ENCODE measurements at places on chromosomes 2 and 18. TPM values are rescaled to one million over a fixed set of nuclear protein-coding genes. Genes with fewer than 3 reads are reported as not detected.

Gene SULT1C4
- total RNA-seq, result 5.8 TPM

Gene PGAP1
- total RNA-seq, result 27.9 TPM

Gene UGT1A8
- 2.5 TPM for total RNA-seq

Gene PUM2
- total RNA-seq, result 72.9 TPM

Gene KCNG2
- 2.3 TPM for total RNA-seq

Gene ACKR3
- total RNA-seq, result 21.9 TPM

Gene ANKRD62
- not detected for total RNA-seq

Gene TSPYL6
- not detected for total RNA-seq

Gene PLA2R1
- 32.8 TPM for total RNA-seq

Gene SYT4
- 0.94 TPM for total RNA-seq

- H3K4me1 ChIP-seq, result no peaks in the 10 kb centered on the region
- H3K27ac ChIP-seq, result no peak overlapping the region
- no peaks in the 10 kb centered on the region for H3K36me3 ChIP-seq
These were observed 484.8 kb upstream of the ID2 start for GRCh38 chr2:8197101-8197500.

GRCh38 chr18:27136208-27136535, 48.9 kb downstream of the CHST9 start:
- H3K27ac ChIP-seq, result no peak overlapping the region
- no peak overlapping the region for H3K4me3 ChIP-seq
- H3K36me3 ChIP-seq, result no peaks in the 10 kb centered on the region
- no peaks in the 10 kb centered on the region for H3K27me3 ChIP-seq
- DNase-seq, result no peak
- no peaks in the 10 kb centered on the region for H3K4me1 ChIP-seq

- H3K27ac ChIP-seq, result no peak overlapping the region
- no peaks in the 10 kb centered on the region for H3K4me1 ChIP-seq
- no peak for DNase-seq
- H3K27me3 ChIP-seq, result no peaks in the 10 kb centered on the region
- H3K36me3 ChIP-seq, result no peaks in the 10 kb centered on the region
These were observed 30.3 kb upstream of the SEC11C start for GRCh38 chr18:59109375-59109774.

GRCh38 chr2:240111253-240111652, 24.9 kb downstream of the COPS9 start:
- no peaks in the 10 kb centered on the region for H3K27me3 ChIP-seq
- no peak for DNase-seq
- H3K4me1 ChIP-seq, result no peaks in the 10 kb centered on the region
- H3K27ac ChIP-seq, result no peak overlapping the region
- H3K4me3 ChIP-seq, result no peak overlapping the region

DNA sequence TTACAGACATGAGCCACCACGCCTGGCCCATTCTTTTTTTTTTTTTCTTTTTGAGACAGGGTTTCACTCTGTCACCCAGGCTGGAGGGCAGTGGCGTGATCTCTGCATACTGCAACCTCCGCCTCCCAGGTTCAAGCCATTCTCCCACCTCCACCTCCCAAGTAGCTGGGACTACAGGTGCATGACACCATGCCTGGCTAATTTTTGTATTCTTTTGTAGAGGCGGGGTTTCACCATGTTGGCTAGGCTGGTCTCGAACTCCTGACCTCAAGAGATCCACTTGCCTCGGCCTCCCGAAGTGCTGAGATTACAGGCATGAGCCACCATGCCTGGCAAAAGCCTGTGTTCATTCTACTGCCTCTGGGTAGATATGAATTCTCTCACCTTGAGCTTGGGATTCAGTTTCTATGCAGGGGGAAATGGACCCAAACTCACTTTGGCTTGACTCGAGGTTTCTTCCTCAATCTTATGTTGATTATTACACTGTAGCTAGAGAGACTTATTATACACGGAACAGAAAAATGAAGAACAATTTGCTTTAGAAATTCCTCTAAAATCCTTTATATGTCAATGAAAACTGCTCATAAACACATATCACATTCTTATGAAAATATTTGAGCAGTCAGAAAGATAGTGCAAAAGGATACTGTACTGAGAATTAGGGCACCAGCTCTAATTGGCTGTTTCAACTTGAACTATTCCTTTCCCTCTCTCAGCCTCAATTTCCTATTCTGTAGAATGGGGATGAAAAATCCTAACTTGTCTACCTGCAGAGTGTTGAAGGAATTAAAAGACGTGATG, 252.3 kb downstream of the MYCN start:
- H3K36me3 ChIP-seq, result no peaks in the 10 kb centered on the region
- H3K27ac ChIP-seq, result no peak overlapping the region
- no peaks in the 10 kb centered on the region for H3K4me1 ChIP-seq
- H3K27me3 ChIP-seq, result no peaks in the 10 kb centered on the region
- no peak overlapping the region for H3K4me3 ChIP-seq

- no peak overlapping the region for H3K27ac ChIP-seq
- DNase-seq, result no peak
- no peaks in the 10 kb centered on the region for H3K27me3 ChIP-seq
- no peak overlapping the region for H3K4me3 ChIP-seq
These were observed 17.6 kb upstream of the EPHA4 start for GRCh38 chr2:221589696-221590095.

GRCh38 chr2:201261471-201261870, 1.1 kb downstream of the CASP8 start:
- no peaks in the 10 kb centered on the region for H3K27me3 ChIP-seq
- H3K27ac ChIP-seq, result peak overlapping the region; percentile 96
- H3K4me1 ChIP-seq, result peaks cover 16% of the 10 kb centered on the region
- peak; percentile 65 for DNase-seq
- peak overlapping the region; percentile 42 for H3K4me3 ChIP-seq

DNA sequence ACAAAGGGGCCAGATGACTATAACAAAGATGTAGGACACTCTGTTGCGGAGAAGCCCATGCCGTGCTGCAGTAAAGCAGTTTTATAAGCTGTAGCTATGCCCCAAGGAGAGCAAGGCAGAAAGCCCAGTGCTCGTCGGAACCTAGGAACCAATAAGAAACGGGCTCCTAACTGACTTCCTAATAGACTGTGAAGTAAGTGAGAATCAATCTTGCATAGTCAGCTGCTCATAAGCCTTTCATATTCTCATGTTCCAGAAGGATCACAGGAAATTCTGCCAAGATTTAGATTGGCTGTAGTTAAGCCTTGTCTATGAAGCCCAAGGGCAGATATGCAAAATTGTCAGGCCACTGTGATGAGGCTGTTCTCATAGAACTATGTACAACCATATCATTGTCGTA, 98.4 kb downstream of the RTTN start:
- DNase-seq, result no peak
- H3K27ac ChIP-seq, result no peak overlapping the region
- H3K4me3 ChIP-seq, result no peak overlapping the region

- H3K27ac ChIP-seq, result no peak overlapping the region
- no peaks in the 10 kb centered on the region for H3K27me3 ChIP-seq
- H3K4me3 ChIP-seq, result no peak overlapping the region
- H3K4me1 ChIP-seq, result no peaks in the 10 kb centered on the region
- no peaks in the 10 kb centered on the region for H3K36me3 ChIP-seq
These were observed 81.0 kb upstream of the NDUFV2 start for GRCh38 chr18:9021458-9021857.

DNA sequence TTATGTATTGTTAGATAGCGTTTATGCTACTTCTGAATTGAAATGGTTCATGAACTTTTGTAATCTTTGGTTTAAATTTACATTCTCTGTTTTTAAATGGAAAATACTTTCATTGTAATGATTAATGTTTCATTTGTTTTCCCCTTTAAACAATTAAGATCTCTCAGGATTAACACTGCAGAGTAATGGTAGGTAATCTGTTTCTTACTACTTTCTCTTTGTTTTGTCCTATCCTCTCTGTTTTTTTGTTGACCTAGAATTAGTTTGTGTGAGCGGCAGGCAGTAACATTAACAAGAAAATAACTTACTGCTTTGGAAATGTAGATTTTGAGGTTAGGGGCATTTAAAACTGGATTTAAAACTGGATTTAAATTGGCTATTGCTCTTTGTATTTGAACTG, 19.1 kb downstream of the SMAD4 start:
- H3K36me3 ChIP-seq, result peaks cover 34% of the 10 kb centered on the region
- peaks cover 3% of the 10 kb centered on the region for H3K4me1 ChIP-seq
- no peak overlapping the region for H3K27ac ChIP-seq
- H3K27me3 ChIP-seq, result no peaks in the 10 kb centered on the region
- no peak for DNase-seq

GRCh38 chr2:39942950-39943349, 163.9 kb upstream of the THUMPD2 start:
- no peak overlapping the region for H3K27ac ChIP-seq
- H3K4me1 ChIP-seq, result no peaks in the 10 kb centered on the region
- no peak overlapping the region for H3K4me3 ChIP-seq
- DNase-seq, result no peak
- H3K27me3 ChIP-seq, result no peaks in the 10 kb centered on the region

DNA sequence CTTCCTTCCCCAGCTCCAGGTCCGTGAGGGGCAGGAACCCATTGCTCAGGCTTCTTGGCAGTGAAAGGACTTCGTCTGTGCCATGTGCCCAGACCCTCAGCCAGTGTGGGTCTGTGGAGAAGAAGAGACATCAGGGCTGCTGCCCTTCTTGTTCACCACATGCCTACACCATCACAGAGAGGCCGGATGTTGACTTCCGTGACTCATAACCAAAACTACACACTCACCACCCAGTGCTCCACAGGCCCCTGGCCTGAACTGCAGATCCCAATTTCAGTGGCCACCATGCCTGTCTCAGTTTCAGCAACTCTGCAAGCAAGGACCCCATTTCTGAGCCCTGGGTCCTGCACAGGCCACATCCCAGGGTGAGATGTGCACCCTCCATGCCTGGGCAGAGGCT, 332.6 kb upstream of the SALL3 start:
- H3K27ac ChIP-seq, result no peak overlapping the region
- H3K27me3 ChIP-seq, result no peaks in the 10 kb centered on the region
- DNase-seq, result no peak
- no peaks in the 10 kb centered on the region for H3K4me1 ChIP-seq

GRCh38 chr18:24992491-24992890, 359.5 kb downstream of the ZNF521 start:
- H3K4me1 ChIP-seq, result no peaks in the 10 kb centered on the region
- H3K27me3 ChIP-seq, result no peaks in the 10 kb centered on the region
- H3K4me3 ChIP-seq, result no peak overlapping the region
- H3K36me3 ChIP-seq, result no peaks in the 10 kb centered on the region
- H3K27ac ChIP-seq, result no peak overlapping the region

- peaks cover 12% of the 10 kb centered on the region for H3K4me1 ChIP-seq
- H3K27me3 ChIP-seq, result no peaks in the 10 kb centered on the region
- peak; percentile 22 for DNase-seq
- H3K27ac ChIP-seq, result peak overlapping the region; percentile 17
- H3K36me3 ChIP-seq, result no peaks in the 10 kb centered on the region
- H3K4me3 ChIP-seq, result no peak overlapping the region
These were observed 10.0 kb downstream of the HK2 start for GRCh38 chr2:74843899-74844298.

- no peak overlapping the region for H3K4me3 ChIP-seq
- no peaks in the 10 kb centered on the region for H3K4me1 ChIP-seq
- H3K36me3 ChIP-seq, result no peaks in the 10 kb centered on the region
These were observed 243.0 kb downstream of the ZNF407 start for GRCh38 chr18:74840492-74841167.

GRCh38 chr2:239826376-239826775, 198.8 kb downstream of the NDUFA10 start:
- no peak overlapping the region for H3K4me3 ChIP-seq
- H3K36me3 ChIP-seq, result no peaks in the 10 kb centered on the region
- H3K27me3 ChIP-seq, result no peaks in the 10 kb centered on the region
- H3K4me1 ChIP-seq, result peaks cover 6% of the 10 kb centered on the region
- peak; percentile 20 for DNase-seq

DNA sequence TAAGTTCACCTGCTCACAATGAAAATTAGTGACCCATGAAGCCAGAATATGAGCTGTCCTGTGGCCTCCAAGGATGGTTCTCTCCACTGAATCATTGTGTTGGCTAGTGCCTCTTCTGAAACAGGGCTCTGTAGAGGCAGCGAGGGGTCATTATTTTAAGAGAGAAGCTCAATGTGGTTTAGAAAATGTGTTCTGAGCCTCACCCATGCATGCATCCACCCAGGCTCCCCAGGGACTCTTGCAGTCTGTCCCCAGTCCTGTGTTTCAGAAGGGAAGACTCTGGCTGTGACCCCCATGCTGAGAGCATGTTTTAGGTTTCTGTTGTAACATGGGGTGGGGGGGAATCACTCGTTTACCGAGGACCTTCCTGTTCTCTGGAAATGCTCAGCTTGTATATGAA, 135.2 kb downstream of the RNF144A start:
- no peaks in the 10 kb centered on the region for H3K4me1 ChIP-seq
- no peaks in the 10 kb centered on the region for H3K36me3 ChIP-seq
- no peak overlapping the region for H3K4me3 ChIP-seq
- DNase-seq, result no peak

DNA sequence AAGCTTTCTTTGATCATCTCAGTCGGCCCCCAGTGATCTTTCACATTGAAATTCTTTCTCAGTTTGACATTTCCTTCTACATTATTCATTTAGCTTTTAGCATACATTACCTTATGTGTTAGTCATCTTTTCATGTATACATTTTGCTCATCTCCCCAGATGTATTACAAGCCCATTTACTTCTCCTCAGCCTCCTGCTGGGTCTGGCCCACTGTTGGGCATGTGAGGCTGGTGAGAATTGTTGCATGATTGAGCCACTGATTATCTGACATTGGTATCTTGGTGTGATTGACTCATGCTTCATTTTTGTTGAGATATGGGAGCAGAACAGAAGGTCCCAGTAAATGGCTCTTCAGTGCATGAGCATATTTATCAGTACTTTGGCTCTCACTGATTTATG, 300.1 kb upstream of the DDX18 start:
- no peak for DNase-seq
- H3K27ac ChIP-seq, result no peak overlapping the region
- no peak overlapping the region for H3K4me3 ChIP-seq
- no peaks in the 10 kb centered on the region for H3K4me1 ChIP-seq
- H3K36me3 ChIP-seq, result no peaks in the 10 kb centered on the region
- H3K27me3 ChIP-seq, result no peaks in the 10 kb centered on the region

GRCh38 chr2:71129114-71129901, 721 bp downstream of the MCEE start:
- H3K36me3 ChIP-seq, result peaks cover 9% of the 10 kb centered on the region
- peak overlapping the region; percentile 88 for H3K27ac ChIP-seq
- peak overlapping the region; percentile 70 for H3K4me3 ChIP-seq
- H3K27me3 ChIP-seq, result no peaks in the 10 kb centered on the region
- H3K4me1 ChIP-seq, result no peaks in the 10 kb centered on the region

GRCh38 chr2:10482913-10483312, 34.8 kb upstream of the ODC1 start:
- no peak for DNase-seq
- no peaks in the 10 kb centered on the region for H3K36me3 ChIP-seq
- H3K27me3 ChIP-seq, result no peaks in the 10 kb centered on the region
- H3K27ac ChIP-seq, result no peak overlapping the region
- H3K4me1 ChIP-seq, result no peaks in the 10 kb centered on the region

GRCh38 chr2:105885456-105885855, 140.7 kb downstream of the NCK2 start:
- no peaks in the 10 kb centered on the region for H3K27me3 ChIP-seq
- no peak overlapping the region for H3K27ac ChIP-seq
- H3K4me1 ChIP-seq, result peaks cover 2% of the 10 kb centered on the region
- no peak overlapping the region for H3K4me3 ChIP-seq

- no peak for DNase-seq
- H3K4me1 ChIP-seq, result no peaks in the 10 kb centered on the region
- H3K27ac ChIP-seq, result no peak overlapping the region
- H3K36me3 ChIP-seq, result no peaks in the 10 kb centered on the region
- no peak overlapping the region for H3K4me3 ChIP-seq
These were observed 362.3 kb downstream of the MYCN start for GRCh38 chr2:16302431-16303272.

Measured in Peyer's patch (tissue), 4 donors.